ENCODE measurements at places on chromosomes 12 and 14.

- DNase-seq, result no peak
Observed at GRCh38 chr12:68498736-68499135, 112.0 kb upstream of the RAP1B start.

- DNase-seq, result no peak
Observed at GRCh38 chr14:53638966-53639365, 317.7 kb downstream of the BMP4 start.

DNA sequence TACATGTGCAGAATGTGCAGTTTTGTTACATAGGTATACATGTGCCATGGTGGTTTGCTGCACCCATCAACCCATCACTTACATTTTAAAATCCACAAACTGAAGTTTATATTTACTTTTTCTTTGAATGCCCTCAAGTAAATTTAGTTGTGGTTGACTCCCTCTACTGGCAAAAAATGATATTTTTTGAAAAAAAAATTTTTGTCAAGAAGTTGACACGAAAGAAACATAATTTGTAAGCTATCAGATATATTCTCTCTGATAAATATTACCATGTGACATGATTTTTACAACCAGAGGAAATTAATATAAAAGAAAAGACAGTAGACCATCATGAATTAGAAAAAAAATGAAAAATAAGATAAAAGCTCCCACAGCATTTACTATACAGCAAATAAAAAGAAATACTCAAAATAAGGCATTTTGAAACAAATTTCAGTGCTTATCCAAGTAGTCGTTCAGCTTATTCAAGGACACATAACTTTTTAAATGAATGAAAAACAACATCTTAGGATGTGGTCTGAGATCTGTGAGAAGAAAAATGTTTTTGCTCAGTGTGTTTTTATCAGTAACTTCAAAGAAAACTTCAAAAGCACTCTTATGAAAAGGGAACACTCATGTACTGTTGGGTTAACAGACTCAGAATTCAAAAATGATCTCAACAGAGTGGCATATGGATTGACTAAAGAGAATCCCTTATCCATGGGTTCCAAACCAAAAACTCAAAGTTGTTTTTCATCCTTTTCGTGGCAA, 30.0 kb upstream of the GRIP1 start:
- DNase-seq, result no peak

- peak; percentile 84 for DNase-seq
Observed at GRCh38 chr14:34461334-34462131, 507 bp downstream of the SPTSSA start.

DNA sequence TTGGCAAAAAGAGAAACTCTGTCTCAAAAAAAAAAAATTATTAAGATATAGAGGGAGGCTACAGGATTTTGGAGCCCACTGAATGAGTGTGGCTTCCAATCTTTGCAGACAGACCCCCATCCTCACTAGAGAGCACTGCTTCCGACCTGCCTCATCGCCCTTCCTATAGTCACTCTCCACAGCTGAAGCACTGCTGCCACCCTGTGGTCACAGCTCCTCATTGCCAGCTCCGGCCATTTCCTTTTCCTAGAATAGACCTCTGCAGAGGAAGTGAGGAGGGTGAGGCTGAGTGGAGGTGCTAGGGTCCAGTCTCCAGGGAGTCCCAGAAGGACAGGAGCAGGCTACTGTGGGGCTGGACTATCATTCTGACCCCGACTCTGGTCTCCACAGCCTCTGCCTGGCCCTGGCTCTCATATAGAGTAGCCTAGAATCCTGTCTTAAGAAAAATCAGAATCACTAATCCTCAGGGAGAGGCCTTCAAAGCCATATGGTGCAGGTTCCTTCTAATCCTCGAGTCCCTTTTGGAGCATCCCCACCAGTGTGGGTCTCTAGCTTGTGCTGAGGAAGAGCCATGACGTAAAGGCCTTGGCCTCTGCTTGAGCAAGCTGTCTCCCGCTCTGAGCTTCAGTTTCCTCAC, 1.4 kb upstream of the NPFF start:
- peak; percentile 90 for DNase-seq

DNA sequence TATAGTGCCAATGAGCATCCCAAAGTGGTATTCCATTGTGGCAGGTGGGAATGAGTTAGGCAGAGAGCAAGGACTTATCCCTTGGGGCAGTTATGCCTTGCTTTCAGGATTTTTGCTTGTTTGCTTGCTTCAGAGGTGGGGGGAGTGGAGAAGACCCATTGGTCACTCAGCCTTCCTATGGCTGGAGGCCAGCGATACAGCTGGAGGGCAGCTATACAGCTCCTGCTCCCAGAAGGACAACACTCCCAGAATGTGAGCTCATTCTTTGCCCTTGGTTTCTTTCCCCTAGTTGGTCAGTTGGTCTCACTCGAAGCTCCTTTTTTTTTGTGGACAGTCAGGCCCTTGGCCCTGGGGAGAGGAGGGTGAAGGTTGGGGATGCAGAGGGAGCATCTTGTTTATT, 14.5 kb downstream of the KRT83 start:
- DNase-seq, result peak; percentile 50

- peak; percentile 42 for DNase-seq
Observed at GRCh38 chr14:32985866-32986265, 47.2 kb downstream of the NPAS3 start.

- no peak for DNase-seq
Observed at GRCh38 chr12:123916729-123917128, 55.9 kb downstream of the CCDC92 start.

GRCh38 chr12:71536279-71536938, 96.8 kb downstream of the LGR5 start:
- no peak for DNase-seq

DNA sequence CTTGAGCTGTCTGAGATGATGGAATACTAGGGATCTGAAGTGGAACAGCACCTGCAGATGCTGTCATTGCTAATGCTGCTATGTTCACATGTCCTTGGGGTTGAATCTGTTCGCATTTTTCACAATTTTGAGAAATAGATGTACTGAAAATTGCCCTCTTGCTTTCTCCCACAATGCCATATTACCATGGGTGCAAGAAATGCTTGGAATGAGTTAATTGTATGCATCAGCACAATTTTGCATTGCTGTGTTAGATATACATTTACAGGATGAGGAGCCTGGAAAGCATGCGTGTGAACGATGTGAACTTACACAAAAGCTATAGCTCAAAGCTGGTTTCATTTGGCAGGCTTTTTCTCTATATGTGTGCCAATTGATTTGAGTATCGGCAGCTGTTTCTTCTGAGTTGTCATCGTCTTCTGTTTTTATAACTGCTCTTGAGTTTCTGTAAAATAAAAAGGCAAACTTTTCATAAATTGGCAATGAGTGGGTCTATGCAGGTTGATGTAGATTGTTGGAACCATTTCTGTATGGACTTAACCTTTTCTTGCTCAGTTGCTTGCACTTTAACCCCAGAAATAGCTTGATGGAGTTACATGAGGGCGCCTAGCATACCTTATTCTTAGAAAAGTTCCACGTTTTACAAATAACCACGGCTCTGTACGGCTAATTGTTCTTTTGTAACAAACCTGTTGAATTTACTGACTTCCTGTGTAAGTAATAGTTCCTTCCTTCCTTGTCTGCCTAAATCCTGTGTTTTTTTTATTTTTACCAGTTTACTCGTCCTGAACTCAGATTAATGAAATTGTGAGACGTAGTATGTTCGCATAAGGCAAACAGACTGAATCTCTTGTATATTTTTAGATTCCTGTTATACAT, 105.9 kb downstream of the FGD4 start:
- DNase-seq, result peak; percentile 56

DNA sequence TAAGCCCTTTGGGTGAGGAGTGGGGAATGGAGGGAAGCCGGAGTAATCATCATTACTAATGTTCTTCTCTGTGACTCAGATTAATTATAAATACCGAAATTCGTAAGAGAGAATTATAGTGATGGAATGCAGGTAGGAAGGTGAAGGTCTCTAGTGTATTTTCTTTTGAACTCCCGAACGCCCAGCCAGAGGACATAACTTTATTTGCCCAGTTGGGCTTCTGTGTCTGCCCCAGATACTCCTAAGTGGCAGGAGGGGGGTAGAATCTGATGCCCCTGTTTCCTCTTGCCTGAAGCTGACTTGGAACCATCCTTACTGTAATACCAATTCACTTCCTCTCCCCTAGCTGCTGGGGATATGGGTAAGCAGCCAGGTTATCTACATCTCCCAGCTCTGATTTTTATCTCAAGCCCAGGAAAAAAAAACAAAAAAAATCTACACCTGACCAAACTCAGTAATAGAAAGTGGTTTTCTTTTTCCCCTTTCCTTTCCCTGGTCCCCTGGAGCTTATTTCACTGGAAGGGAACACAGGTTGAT, 84.4 kb upstream of the CISTR start:
- DNase-seq, result no peak

DNA sequence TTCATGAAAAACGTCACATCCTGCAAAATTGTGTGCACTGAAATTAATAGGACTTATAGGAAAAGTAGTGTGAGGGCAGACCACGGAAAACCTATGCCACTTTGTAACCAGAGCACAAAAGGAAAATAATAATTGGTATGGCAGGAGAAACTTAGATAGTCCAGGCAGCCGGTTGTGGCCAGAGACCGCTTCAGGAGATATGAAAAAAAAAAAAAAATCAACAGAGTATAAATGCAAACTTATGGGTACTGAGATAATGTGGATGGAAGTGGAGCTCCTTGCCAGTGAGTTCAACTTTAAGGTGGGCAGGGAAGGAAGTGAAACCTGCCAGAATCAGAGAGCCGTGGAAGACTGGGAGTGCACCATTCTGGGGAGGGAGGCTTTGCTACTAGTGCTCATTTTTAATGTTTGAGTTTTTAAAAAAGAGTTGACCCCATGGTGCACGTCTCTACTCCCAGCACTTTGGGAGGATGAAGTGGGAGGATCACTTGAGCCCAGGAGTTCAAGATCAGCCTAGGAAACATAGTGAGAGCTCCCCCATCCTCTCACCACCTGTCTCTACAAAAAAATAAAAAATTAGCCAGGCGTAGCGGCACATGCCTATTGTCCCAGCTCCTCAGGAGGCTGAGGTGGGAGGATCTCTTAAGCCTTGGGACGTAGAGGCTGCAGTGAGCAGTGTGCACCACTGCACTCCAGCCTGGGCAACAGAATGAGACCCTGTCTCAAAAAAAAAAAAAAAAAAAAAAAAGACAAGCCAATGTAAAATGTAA, 34.3 kb upstream of the METAP2 start:
- no peak for DNase-seq

GRCh38 chr12:52818388-52818787, 4.5 kb upstream of the KRT4 start:
- DNase-seq, result peak; percentile 78

DNA sequence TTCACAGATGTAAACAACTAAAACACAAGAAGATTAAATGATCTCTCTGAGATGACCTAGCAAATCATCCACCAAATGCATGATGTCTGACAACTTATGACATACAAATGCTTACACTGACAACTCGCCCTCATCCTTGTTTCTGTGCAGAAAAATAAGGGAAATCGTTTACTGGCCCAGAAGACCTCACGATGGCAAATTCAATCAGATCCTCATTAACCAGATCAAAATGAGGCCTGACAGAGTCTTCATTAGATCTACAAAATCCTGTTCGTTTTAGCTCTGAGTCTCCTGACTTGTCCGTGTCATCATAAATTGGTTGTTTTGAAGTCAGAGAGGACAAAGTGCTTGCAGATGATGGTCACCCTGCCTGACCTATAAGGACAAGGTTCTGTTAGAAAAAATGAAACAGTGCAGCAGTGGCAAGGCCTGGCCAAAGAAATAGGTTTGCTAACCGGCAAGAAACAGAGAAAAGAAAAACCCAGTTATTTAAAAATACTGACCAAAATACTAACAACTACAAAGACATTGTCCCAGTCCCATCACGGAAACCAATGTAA, 109.5 kb downstream of the BTG1 start:
- no peak for DNase-seq

- DNase-seq, result no peak
Observed at GRCh38 chr12:55663391-55663790, 26.7 kb downstream of the OR10P1 start.

DNA sequence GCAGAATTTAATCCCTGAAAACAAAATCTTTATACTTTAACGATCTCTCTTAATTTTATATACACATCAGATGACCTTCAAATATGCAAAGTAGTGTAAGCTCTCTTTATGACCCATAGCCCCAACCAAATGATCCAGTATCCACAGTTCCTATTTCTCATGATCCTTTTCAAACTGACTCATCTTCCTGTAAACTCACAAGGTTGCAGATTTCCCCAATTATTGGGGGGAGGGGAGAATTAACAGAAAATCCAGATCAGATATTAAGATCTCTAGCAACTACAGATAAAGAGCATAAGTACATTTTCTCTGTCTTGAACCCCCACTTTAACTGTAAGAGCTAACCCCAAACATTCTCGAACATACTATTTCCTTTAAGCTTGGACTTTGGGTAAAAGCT, 12.5 kb downstream of the GNS start:
- DNase-seq, result no peak

- DNase-seq, result no peak
Observed at GRCh38 chr12:102436867-102437266, 43.5 kb downstream of the IGF1 start.

- peak; percentile 78 for DNase-seq
Observed at GRCh38 chr14:100384819-100385813, 62.0 kb downstream of the SLC25A47 start.

GRCh38 chr12:6833189-6833890, 5.1 kb downstream of the P3H3 start:
- DNase-seq, result no peak

DNA sequence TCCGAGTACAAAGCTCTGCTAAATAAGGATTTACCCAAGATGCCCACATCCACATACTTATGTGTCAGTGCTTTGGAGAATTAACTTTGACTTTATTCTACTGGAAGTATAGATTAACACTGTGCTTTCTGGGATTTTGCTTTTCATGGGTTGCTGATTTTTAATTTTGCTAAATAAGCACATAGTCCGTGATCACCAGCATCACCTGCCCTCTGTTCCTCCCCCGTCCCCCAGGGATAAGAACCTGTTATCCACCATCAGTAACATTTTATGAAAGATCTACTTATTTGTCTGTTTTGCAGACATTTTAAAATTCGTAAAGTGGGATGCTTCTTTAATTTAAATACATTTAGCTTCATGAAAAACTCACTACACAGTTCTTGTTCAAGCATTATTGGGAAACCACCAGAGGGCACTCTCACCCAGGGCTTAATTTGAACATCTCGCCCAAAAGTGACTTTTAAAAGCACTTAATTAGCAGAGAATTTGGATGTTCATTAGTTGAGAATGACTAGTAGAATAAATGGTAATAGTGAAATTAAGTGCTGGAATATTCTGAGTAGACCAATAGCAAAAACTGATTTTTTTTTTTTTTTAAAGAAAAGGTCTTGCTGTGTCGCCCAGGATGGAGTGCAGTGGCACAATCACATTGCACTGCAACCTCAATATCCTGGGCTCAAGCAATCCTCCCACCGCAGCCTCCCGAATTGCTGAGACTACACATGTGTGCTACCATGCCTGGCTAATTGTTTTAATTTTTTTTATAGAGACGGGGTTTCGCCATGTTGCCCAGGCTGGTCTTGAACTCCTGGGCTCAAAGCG, 35.7 kb downstream of the MRPL42 start:
- DNase-seq, result peak; percentile 69

GRCh38 chr12:95789126-95790032, 1.2 kb downstream of the NTN4 start:
- no peak for DNase-seq

- DNase-seq, result no peak
Observed at GRCh38 chr14:105568859-105569766, 42.7 kb downstream of the TMEM121 start.

All from lung (tissue), 17 donors.